ENCODE measurements at places on chromosomes 3 and 15. TPM values are rescaled to one million over a fixed set of nuclear protein-coding genes. Genes with fewer than 3 reads are reported as not detected.

DNA sequence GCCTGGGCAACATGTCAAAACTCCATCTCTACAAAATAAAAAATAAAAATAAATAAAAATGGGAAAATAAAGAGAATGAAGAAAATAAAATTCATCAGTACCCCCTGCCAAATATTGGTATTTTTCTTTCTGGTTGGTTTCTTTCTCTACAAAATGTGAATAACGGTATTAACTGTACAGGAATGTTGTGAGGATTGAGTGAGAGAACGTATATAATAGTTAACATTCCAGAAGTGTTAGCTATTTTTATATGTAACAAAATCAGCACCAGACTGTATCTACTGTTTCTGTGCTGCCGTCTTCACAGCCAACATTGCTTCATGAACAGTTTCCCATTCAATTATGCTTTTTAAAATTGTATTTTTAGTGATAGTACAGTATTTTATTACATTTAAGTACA lies 25.5 kb upstream of the RNU6-1 start:
- DNase-seq: no peak

- DNase-seq: no peak
These were observed 334 bp upstream of the IGSF11 start for GRCh38 chr3:119035014-119035346.

GRCh38 chr3:16516695-16517481 lies 3.4 kb upstream of the RFTN1 start:
- peak; percentile 76 for DNase-seq

DNA sequence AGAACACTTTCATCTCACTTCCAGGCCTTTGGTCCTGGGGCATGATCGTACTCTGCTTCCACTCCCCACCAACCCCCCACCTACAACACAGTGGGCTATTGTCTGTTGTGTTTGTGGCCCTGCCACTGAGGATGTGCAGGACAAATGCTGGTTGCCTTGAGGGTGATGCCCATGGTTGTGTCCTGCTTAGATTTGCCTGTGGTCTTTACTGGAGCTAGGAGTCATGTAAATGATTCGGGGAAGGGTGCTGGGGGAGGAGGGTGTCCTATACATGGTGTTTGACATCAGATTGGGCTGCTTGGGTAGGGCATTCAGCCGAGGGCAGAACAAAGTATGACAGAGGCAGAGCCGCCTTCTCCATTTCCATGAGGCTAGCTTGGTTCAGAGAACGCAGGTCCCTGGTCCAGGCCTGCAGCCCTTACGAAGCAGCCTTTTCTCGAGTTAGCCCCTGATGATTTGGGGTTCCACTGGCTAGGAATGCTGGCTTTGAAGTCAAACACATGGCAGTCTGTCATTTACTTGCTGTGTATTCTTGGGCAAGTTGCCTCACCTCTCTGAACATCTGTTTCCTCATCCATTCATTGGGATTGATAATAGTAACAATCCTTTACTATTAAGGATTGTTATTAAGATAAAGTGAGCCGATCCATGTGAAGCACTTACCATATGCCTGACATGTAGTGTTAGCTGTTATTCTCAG lies 6.9 kb downstream of the CORO2B start:
- no peak for DNase-seq

DNA sequence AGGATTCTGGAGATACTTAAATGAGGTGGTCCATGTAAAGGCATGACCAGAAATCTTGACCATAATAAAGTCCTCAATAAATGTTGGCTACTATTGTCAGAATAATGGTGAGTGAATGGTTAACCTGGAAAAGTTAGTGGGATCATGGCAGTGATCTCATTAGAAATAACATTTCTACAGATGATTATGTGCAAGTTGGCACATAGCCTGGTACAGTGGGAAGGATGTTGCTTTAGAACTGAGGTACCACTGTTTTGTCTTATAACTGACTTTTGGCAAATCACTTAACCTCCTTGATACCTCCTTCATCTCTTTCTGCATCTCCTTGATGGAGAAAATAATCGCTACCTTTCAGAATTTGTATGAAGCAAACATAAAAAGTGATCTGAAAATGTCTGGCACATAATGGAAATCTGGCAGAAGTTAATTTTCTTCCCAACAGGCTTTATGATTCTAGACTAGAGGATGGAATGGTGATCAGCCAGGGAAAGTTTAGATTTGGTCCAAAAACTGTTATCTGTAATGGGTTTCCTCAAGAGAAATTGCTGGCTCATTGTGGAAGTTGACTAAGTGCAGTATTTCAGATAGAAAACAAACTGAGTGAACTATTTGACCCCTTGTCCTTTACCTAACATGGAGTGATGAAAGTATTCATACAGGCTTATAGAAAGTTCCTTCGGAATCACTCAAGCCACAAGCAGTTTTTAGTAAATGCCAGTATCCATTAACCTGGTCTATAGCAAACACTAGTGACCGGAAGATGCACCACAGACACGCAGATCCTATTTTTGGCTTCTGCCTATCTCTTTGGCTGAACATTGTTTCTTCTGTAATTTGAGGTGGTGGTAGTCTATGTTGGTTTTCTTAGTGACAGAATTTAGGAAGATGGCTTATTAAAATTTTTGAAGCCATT lies 449.6 kb upstream of the TGFBR2 start:
- DNase-seq: peak; percentile 14

DNA sequence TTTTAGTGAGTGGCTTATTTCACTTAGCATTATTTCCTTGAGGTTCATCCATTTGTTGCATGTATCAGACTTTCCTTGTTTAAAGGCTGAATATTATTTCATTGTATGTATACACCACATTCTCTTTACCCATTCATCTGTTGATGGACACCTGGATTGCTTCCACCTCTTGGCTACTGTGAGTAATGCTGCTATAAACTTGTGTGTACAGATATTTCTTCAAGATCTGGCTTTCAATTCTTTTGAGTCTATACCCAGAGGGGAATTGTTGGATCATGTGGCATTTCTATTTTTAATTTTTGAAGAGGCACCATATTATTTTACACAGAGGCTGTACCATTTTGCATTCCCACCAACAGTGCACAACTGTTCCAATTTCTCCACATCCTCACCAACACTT lies 313.5 kb downstream of the RPLP1 start:
- no peak for DNase-seq

DNA sequence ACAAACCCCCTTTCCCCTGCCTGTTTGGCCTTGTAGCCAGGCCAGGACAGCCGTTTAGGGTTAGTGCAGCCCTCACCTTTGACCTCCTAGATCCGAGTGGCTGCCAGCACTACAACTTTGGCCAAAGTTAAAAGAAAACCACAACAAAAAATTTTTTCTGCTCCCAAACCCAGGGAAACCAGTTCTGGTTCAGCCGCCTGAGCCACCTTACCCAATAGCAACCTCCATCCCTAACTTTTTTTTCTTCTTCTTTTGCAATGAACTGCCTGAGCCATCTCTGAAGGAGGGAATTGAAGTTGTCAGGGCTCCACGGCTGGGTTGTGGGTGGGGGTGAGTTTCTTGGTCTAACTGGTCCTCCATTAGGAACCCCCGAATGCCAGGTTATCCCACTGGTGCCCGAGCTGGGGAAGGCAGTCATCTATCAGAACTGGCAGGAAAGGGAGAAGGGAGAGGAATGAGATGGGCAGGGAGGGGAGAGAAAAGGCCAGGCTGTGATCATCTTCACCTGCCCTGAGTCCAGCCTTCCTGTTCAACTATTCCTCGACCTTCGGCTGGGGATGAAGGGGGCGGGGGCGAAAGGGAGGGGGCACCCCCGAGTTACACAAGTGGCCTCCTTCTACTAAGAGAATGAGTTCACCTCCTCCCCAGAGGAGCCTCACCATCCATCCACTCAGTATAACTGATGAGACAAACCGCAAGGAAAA lies 6.2 kb upstream of the NR2F2 start:
- DNase-seq: peak; percentile 69

- DNase-seq: peak; percentile 20
These were observed 53.6 kb downstream of the RHCG start for GRCh38 chr15:89442671-89443307.

- DNase-seq: no peak
These were observed 10.3 kb upstream of the GPR160 start for GRCh38 chr3:170027233-170028102.

Gene SUCNR1
- total RNA-seq: under 0.01 TPM
